Stimulated activated CD8-positive, alpha-beta memory T cell treated with anti-CD3 and anti-CD28 coated beads, Interleukin-4, amount 100 ng/mL, for 4 hours (primary cell): ENCODE measurements at places on chromosomes 1 and 21.

GRCh38 chr1:19504796-19505692, 19.7 kb upstream of the CAPZB start:
- no peak for DNase-seq

- no peak for DNase-seq
Observed at GRCh38 chr1:104787866-104788510, 1038.3 kb downstream of the AMY1C start.

DNA sequence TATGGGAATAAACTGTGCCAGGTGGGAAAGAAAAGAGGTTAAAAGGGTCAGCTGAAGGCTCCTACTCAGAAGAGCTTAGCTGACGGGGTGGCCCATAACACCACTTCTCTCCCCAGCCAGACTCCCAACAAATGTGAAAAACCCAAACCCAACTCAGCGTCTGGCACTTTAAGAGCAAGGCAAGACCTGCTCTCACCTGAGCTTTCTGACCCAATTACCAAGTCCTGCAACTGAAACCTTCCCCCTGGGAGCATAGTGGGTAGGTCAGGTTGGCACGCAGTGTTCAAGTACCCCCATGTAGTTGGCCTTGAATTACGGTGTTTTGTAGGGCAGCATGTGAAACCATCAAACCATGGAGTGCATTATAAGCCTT, 3.2 kb downstream of the IRF6 start:
- no peak for DNase-seq

GRCh38 chr1:109933856-109934711, 23.4 kb downstream of the CSF1 start:
- no peak for DNase-seq

DNA sequence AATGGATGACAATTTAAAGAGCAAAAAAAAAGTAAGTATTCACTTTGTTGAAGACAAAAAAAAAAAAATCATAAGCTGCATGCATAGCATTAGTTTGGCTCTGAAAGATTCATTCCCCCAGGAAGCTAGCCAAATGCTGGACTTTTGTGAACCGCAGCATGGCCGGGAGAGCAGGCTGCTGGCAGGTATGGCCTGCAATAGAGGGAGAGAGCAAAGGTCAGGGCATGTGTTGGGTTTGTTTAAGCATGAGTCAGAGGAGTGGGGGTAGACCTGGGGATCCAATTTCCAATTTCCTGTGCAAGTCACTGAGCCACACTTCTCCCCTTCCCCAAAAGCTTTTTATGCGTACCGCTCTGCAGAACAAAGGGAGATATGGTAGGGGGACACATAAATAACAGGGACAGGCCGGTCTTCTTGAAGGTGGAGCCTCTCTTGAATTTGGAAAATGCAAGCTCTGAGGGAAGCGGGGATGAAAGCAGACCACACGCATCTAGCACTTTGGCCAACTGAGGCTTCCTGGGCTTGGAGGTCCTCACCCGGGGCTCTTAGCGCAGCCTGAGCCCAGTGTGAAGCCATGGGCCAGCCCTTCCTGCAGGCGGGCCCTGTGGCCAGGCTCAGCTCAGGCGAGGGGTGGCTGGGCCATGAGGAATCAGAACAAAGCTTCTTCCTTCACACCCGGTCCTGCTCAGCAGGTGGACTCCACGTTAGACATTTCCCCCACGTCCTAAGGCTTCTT, 171.1 kb downstream of the TOMM20 start:
- no peak for DNase-seq

DNA sequence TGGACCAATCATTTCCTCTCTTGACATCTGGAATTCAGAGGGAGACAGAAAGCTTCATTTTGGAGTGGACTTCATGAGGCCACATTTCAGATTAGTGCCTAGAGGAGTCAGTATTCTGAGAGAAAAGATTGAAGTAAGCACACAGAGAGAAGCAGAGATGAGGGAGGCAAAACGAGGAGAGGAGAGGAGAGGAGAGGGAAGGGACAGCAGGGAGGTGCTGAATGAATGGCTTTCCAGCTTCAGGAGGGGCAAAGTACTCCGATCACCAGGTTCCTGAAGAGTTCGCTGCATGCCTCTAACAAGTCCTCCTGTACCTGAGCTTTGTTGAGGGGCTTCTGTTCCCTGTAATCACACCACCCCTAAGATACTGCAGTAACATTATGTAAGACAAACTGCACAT, 76.0 kb downstream of the NRIP1 start:
- DNase-seq, result no peak

- no peak for DNase-seq
Observed at GRCh38 chr1:54996869-54997710, 1.6 kb upstream of the BSND start.

GRCh38 chr1:15045123-15045522, 108.4 kb upstream of the TMEM51 start:
- DNase-seq, result no peak

DNA sequence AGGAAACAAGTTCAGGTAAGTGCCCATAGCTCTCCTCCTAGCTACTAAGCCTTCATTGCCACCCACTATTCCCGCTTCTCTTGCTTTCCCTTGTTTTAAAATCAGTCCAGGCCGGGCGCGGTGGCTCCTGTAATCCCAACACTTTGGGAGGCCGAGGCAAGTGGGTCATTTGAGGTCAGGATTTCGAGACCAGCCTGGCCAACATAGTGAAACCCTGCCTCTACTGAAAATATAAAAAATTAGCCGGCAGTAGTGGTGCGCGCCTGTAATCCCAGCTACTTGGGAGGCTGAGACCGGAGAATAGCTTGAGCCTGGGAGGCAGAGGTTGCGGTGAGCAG, 4.4 kb upstream of the CTTNBP2NL start:
- DNase-seq, result no peak

GRCh38 chr1:174902531-174903099, 97.1 kb upstream of the CACYBP start:
- no peak for DNase-seq

DNA sequence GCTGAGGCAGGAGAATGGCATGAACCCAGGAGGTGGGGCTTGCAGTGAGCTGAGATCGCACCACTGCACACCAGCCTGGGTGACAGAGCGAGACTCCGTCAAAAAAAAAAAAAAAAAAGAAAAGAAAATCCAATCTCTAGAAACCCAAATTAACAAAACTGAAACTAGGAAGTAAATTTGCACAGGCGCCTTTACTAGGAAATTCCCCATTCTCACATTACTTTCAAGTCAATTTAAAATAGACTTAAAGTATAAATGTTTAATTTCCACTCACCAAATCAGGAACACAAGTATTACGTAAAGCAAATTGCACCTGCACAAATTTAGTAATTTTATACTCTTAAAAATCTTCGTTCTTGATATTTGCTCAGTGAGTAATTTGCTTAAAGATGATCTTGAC, 67.8 kb upstream of the BCAR3 start:
- no peak for DNase-seq

GRCh38 chr1:88668405-88668804, 15.7 kb upstream of the PKN2 start:
- DNase-seq, result no peak

GRCh38 chr1:200153277-200154055, 126.0 kb downstream of the NR5A2 start:
- DNase-seq, result no peak

DNA sequence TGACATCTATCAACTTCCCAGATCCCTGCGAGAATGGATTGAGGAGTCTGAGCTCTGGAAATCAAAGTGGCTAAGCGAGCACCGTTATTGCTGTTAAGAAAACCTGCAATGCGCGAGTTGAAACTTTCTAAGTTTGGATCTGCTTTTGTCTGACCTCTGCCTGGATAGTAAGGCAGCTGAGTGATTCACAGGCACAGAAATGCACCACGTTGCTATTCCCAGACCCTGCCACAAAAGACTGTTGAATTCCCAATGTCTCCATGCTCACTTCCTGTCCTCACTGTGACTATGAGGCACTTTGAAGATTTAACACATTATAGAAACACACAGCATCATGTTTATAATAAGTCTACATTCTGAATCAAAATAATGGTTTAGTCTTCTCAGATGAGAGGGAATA, 27.1 kb upstream of the CNIH3 start:
- no peak for DNase-seq

GRCh38 chr1:59514061-59514909, 217.4 kb downstream of the FGGY start:
- DNase-seq, result no peak

DNA sequence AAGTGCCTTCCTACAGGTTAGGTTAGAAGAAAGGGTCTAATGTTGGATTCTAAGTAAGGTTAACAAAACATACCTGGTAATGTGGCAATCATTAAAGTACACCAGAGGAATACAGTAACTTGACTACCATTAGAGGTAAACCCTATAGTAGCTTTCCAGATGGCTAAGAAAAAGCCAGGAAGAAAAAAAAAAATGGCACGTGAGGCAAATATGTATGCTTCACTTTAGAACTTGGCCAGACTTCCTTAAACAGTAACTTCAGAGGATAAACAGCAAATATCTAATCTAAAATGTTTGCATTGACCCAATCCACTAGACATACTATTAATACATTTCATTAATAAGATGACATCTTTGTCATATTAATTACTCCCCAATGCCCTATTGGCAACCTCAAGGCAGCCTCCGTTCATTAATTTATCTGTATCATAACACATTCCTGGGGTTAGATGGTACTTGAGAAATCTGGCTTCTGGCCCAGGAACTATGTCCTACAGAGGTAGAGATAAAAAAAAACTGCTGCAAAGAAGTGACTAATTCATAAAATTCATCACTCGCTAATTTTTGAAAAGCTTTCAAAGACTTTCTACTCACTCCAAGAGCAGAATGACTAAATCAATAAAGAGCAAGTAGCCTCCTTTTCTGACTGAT, 5.8 kb downstream of the DCAF8 start:
- no peak for DNase-seq

DNA sequence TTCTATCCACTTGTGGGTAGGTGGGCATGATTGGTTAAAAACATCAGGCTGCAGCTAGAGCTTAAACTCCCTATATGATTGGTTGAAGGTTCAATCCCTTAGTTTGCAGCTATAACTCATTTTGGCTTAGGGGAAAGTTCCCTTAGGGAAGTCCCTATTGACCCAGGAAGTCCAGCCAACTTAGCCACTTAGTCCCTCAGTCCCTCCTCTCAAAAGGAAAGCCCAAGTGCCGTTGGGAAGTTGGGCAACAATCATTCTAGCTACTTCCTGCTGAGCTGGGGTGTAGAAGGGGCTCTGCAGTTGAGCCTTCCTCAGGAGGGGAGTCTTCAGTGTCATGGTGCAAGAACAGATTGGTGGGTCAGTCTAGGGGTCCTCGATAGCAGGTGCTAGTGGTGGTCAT, 12.2 kb downstream of the MSTO1 start:
- no peak for DNase-seq

- DNase-seq, result no peak
Observed at GRCh38 chr1:34108269-34108668, 56.8 kb downstream of the CSMD2 start.

DNA sequence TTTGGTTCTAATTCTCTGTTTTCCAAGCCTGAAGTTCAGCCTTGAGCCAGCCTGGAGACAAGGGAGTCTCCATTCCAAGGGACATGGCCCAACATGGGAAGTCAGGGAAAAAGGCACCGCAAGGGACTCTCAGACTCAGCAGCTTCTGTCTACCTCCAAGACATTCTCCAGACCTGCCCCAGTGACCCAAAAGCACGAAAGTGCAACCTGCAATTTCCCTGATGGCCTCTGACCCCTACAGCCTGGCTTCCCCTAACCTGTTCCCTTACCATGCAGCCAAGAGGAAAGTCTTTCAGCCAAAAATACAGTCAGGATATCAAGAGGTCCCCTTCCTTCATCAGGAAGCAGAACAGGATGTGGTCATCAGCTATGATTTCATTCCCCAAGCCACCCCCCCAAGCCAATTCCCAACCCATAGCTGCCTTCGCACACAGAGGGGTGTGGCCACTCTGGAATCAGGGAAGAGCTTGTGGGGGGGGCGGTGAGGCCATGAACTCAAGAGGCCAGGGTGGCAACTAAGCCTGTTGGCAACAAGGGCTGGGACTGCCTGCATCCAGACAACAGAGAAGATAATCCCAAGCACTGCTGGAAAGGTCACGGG, 59.2 kb downstream of the TIAM1 start:
- no peak for DNase-seq

- no peak for DNase-seq
Observed at GRCh38 chr21:35855484-35855883, 204.8 kb downstream of the SETD4 start.

- DNase-seq, result no peak
Observed at GRCh38 chr1:236016083-236016482, 48.8 kb downstream of the NID1 start.

- DNase-seq, result no peak
Observed at GRCh38 chr1:22248746-22249145, 105.8 kb upstream of the WNT4 start.

- no peak for DNase-seq
Observed at GRCh38 chr21:33051925-33052324, 18.0 kb upstream of the OLIG1 start.

DNA sequence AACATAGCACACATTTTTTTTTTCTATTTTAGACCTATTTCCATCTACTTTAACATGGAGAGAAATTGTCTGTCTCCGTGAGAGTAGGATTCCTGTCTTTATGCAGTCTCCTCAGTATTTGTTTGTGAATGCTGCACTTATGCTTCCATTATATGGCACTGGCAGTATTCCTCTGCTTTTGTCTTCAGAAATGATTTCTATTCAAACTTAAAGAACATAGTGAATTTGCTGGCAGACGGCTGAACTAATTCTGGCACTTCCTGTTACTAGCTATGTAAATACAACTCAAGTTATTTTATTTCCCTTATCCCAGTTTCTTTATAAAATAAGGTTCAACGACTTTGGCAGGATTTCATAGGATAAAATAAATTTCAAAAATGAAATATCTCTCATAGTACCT, 45.3 kb downstream of the KCTD3 start:
- DNase-seq, result no peak
